Posterior vena cava (tissue), 2 donors: ENCODE measurements at places on chromosomes 13 and 19. TPM values are rescaled to one million over a fixed set of nuclear protein-coding genes. Genes with fewer than 3 reads are reported as not detected.

The PALM gene
- 128 TPM for total RNA-seq

The TRMT1 gene
- 24.1 TPM for total RNA-seq

The MATK gene
- total RNA-seq, result 1.1 TPM

The P2RY11 gene
- 6.5 TPM for total RNA-seq

The ENOX1 gene
- 5.3 TPM for total RNA-seq

The NR1H2 gene
- 65.0 TPM for total RNA-seq

The NOTCH3 gene
- total RNA-seq, result 164 TPM

The OVOL3 gene
- total RNA-seq, result not detected

The CNFN gene
- total RNA-seq, result 0.52 TPM

The NBEA gene
- 12.7 TPM for total RNA-seq

The CCDC70 gene
- total RNA-seq, result not detected

The KLF1 gene
- total RNA-seq, result not detected

The ZNF69 gene
- total RNA-seq, result 4.0 TPM

The PRR19 gene
- 0.19 TPM for total RNA-seq

The CCDC122 gene
- 5.8 TPM for total RNA-seq

The HSD17B14 gene
- 6.6 TPM for total RNA-seq

The ZNF580 gene
- total RNA-seq, result 32.0 TPM

The OR7A5 gene
- total RNA-seq, result not detected

The MAG gene
- total RNA-seq, result not detected

The CAPN12 gene
- total RNA-seq, result 1.9 TPM

The RGCC gene
- total RNA-seq, result 68.3 TPM

The TGFBR3L gene
- 1.5 TPM for total RNA-seq

The PSENEN gene
- 37.3 TPM for total RNA-seq

The FAM98C gene
- total RNA-seq, result 10.7 TPM

The HCST gene
- 13.4 TPM for total RNA-seq

The HSH2D gene
- total RNA-seq, result 1.1 TPM

The FARSA gene
- 31.1 TPM for total RNA-seq

The MYO16 gene
- total RNA-seq, result 0.43 TPM

The C19orf85 gene
- total RNA-seq, result not detected

The CLASRP gene
- 58.5 TPM for total RNA-seq

The CACTIN gene
- total RNA-seq, result 17.0 TPM

The AMH gene
- total RNA-seq, result 0.46 TPM

The HAUS8 gene
- total RNA-seq, result 4.8 TPM

The ZNF439 gene
- total RNA-seq, result 5.4 TPM

The EDDM13 gene
- total RNA-seq, result not detected

The NKPD1 gene
- not detected for total RNA-seq

The PDX1 gene
- total RNA-seq, result not detected

The PPM1N gene
- total RNA-seq, result 1.9 TPM

The CDX2 gene
- not detected for total RNA-seq
